LNCaP clone FGC (cell line): ENCODE measurements at places on chromosomes 6 and 20.

GRCh38 chr20:52847029-52847660, 125.0 kb upstream of the TSHZ2 start:
- no peak for DNase-seq

GRCh38 chr20:8057871-8058270, 38.3 kb upstream of the TMX4 start:
- no peak for DNase-seq

GRCh38 chr6:57207141-57207540, 15.0 kb downstream of the RAB23 start:
- DNase-seq: no peak

DNA sequence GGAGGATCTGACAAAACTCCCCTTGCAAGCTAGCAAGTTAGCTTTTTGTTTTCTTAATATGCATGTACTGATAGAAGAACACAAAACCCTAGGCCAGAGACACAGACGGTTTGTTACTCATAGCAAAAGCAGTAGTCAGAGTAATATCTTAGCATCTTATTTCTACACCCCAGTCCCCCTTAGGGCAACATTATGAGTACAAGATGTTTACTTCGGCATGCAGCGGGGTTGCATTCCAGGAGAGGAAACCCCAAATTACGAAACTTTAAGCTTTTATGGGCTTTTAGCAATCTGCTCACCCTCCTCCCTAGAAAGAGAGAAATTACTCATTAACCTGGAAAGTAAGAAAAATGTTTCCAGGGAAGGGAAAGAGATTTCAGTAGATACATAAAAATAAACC, 1286.9 kb downstream of the EPHA7 start:
- DNase-seq: no peak

DNA sequence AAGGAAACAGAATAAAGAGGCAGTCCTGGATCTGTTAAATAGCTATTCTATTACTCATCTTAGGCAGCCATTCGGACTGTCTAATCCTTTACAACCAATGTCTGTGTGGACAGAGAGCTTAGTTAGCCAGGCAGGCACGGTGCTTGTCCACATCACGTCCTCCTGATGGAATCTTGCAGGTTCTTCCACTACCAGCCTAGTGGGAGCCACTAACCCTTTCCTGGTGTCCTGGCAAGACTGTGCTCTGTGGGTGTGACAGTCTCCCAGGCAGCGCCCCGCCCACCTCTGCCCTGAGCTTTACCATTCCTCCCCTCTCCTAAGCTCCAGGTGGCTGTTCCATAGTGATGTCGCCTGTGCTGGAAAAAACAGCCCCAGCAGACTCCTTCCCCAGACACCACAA, 78.3 kb upstream of the CLDN20 start:
- no peak for DNase-seq

DNA sequence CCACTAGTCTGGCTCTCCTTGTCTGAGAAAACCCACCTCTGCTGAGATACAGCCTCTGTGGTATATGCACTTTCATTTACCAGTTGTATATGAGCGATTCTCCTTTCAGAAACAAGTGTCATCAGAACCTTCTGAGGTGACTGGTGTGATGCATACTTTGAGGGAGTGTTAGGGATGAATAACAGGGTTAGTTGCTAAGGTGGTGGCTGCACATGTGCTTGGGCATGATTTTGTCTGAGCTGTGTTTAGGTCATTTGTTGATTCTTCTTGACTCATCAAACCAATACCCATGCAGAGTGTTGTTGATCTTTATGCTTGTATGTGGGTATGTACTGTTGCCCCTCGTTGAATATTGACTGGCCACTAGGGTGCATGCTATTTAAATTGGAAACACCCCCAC, 25.7 kb downstream of the DTD1 start:
- DNase-seq: no peak

GRCh38 chr6:43883847-43884651, 114.0 kb downstream of the VEGFA start:
- no peak for DNase-seq

DNA sequence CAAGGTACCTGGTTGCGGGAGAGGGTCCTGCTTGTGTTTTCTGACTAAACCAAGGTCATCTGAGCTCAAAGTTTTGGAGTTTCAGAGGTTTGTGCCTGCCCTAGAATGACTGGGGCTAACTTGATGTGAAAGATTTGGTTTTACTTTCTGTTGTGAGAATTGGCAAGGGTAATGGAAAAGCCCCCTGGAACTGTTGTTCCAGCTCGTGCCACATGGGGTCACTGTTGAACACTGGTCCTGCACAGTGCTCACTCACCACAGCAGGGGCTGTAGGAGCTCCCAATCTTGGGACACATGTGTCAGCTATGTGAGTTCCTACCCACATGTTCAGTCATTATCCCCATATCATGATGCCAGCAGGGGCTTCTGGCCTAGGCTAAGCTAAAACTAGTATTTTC, 6.5 kb downstream of the TGM6 start:
- DNase-seq: no peak

- no peak for DNase-seq
Measured at GRCh38 chr20:44336086-44336485, 757 bp upstream of the R3HDML start.

DNA sequence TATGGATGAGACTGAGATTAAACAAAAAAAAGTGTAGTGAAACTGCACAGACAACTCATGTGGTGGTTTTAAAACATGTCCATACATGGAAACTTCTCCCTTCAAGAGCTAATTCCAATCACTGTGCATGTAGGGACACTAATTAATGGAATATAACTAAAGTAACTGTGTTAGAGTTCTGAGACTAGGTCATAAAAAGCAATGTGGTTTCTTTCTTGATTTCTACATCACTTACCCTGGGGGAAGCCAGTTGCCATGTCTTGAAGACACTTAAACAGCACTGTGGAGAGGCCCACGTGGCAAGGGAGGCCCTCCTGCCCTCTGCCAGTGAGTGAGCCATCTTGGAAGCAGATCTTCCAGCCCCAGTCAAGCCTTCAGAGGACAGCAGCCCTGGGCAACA, 118.2 kb upstream of the DST start:
- no peak for DNase-seq

GRCh38 chr6:56838016-56838555, 116.8 kb upstream of the BEND6 start:
- no peak for DNase-seq

DNA sequence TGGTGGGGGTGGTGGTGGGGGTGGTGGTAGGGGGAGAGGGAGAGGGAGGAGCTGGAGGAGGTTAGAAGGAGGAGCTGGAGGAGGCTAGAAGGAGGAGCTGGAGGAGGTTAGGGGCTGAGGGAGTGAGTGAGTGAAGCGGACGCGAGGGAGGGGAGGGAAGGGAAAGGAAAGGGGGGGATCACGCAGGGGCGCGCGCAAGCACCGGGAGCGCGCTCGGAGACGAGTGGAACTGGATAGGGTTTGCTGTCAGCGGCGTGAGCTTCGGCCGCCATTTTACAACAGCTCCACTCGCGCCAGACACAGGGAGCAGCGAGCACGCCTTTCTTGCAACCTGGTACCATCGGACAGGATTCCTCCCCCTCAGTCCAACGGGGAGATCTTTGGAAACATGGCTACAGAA, 90.5 kb upstream of the FERMT1 start:
- no peak for DNase-seq

GRCh38 chr6:160043784-160044183, 74.9 kb downstream of the IGF2R start:
- DNase-seq: no peak

DNA sequence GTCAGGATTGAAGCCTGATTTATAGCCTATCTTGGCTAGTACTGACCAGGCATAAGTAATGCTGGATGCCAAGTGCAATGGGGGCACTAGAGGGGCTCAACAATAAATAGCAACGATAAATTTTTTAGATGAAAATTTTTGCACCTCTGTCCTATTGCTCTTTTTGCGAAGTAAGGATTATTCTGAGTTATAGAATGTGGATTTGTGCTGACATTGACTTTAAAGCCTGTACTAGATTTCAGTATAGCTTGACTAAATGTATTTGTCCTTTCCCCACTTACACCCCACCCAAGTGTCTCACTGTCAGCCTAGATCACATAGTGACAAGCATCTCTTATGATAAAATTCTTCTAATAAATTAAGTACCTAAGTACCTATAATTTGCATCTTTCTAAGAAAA, 757.0 kb downstream of the GRIK2 start:
- no peak for DNase-seq

GRCh38 chr20:49675368-49676151, 38.1 kb downstream of the B4GALT5 start:
- no peak for DNase-seq

- no peak for DNase-seq
Measured at GRCh38 chr6:112040956-112041355, 12.9 kb upstream of the CCN6 start.

DNA sequence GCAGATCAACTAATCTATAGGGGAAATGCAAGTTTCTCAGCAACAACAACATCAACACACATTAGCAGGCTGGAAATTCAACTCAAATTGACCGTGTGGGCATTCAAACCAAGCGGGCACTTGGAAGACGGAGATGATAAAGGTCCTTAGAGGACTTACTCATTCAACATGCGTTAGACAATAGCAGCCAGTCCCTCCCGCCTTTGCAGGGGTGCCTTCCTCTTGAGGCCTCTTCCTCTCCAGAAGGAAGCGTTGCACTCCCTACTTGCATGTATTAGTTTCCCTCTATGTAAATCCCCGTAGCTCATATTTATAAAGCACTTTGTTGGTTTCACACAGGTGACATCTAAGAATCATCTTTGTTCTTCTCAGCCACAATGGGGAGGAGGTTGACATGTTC, 300.8 kb upstream of the STXBP5 start:
- no peak for DNase-seq

DNA sequence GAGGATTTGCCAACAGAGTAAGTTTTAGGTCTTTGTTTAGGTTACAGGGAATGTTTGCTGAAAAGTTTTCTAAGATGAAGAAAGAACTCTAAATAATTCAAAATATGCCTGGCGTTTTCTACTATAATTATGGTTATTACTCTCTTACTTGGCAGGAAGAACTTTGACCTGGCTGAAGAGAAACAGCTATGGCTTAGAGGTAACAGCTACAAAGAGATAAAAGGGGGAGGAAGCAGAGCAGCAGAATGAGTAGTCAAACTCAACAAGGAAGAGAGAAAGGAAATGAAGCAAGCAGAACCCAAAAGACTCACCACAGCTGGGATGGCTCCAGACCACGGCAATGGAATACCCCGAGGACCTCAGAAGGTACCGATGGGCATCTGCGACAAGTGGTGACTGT, 95.6 kb downstream of the KIF16B start:
- DNase-seq: no peak

DNA sequence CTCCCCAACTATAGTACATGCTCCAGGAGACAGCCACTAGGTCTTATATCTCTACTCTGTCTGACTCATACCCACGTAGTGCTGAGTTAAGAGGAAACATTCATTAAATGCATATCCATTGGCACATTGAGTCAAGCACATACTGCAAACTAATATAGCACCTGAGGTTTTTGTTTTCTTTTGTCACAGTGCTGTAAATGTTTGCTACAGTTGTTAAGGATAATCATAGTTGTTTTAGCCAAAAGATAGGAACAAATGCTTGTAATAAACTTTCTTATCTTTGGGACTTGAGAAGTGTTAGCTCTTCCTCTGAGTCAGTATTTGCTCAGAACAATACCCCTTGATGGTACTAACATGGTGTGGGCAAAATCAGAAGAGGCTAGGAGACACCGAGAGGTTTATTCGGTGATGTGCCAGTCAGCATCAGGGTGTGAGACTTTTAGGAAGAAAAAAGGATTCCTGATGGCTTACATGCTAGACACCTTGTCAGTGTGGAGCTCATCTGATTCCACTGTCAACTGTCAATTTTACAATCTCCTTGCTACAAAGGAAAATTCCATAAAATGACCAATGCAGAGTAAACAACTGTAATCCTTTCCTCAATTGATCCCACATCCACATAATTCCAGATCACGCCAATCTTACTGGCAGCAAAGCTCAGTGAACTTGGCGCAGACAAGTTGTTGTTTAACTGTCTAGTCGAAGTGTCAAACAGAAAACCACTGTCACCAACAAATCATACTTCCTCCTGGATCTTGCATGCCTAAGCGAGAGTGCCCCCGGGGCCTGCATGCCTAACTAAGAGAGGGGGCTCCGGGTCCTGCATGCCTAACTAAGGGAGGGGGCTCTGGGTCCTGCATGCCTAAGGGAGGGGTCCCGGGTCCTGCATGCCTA, 36.1 kb downstream of the ELOVL2 start:
- DNase-seq: peak; percentile 74

DNA sequence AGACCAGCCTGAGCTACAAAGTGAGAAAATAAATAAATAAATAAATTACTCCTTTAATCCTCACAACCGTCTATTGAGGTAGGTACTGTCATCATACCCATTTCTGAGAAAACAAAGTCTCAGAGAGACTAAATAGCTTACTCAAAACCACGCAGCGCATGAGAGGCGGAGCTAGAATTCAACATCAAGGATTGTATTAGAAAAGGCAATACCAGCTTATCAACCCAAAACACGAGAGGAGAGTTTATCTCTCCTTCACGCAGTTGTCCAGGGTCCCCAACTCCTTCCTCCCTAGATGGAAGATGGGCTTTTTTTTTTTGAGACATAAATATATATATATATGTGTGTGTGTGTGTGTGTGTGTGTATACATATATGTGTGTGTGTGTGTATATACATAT, 12.2 kb downstream of the HNF4A start:
- no peak for DNase-seq

DNA sequence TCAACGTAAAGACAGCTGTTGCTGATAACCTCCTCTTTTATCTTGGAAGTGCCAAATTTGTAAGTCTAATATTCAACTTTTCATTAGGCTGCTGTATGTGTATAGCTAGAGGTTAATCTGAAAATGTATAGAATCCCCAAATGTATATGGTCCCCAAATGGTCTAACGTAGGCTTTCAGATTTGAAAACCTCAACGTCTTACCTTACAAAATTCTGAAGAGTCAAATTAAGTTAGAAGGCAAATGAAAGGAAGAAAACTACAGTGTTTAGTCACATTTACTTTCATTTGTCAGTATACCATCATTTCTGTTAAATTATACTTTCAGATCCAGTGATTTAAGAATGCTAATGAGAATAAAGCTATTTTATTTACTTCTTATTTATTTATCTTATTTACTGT, 256.9 kb downstream of the ARHGAP18 start:
- DNase-seq: no peak

- no peak for DNase-seq
Measured at GRCh38 chr6:142303176-142303533, 1.3 kb downstream of the ADGRG6 start.

DNA sequence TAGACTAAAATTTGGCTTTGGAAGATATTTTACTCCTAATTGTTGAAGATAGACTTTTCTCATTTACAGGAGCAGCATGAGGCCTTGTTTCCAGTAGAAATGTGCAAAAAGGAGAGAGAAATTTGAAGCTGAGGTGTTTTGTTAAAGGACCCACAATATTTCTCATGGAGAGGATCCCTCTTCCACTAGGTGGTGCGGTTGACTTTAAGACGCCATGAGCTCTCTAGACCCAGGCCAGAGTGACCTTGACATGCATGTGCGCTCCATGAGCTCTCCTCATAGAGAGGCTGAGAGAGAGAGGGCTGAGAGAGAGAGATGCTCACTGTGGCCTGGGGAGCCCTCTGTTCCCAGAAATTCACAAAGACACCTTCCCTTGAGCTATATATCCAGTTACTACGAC, 861.2 kb upstream of the EYS start:
- no peak for DNase-seq
